ENCODE measurements at places on chromosomes 3 and 15.
A peak's percentile ranks its signal among the peaks of the same experiment; 100 is the strongest.

GRCh38 chr3:77807312-77807711 is 767.4 kb downstream of the ROBO2 start:
- DNase-seq: no peak

- DNase-seq: no peak
Observed at GRCh38 chr3:149816311-149816710, 3.3 kb downstream of the RNF13 start.

GRCh38 chr15:87268675-87269074 is 987.9 kb downstream of the NTRK3 start:
- DNase-seq: no peak

DNA sequence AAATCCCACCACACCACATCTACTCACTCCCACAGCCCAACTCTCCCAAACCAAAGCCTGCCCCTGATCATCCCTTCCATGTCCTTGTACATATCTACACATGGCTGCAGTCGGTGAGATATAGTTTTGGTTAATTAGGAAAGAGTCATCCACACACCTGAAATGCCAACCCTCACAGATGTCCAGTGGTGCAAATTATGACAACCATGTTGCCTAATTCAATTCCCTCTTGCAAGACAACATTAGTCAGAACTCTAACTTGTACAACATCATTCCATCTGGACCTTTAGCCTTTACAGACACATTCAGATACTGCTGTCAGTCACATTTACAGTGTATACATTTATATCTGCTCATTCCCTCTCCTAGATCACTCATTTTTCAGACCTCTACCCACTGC is 41.2 kb downstream of the TUBGCP4 start:
- no peak for DNase-seq

DNA sequence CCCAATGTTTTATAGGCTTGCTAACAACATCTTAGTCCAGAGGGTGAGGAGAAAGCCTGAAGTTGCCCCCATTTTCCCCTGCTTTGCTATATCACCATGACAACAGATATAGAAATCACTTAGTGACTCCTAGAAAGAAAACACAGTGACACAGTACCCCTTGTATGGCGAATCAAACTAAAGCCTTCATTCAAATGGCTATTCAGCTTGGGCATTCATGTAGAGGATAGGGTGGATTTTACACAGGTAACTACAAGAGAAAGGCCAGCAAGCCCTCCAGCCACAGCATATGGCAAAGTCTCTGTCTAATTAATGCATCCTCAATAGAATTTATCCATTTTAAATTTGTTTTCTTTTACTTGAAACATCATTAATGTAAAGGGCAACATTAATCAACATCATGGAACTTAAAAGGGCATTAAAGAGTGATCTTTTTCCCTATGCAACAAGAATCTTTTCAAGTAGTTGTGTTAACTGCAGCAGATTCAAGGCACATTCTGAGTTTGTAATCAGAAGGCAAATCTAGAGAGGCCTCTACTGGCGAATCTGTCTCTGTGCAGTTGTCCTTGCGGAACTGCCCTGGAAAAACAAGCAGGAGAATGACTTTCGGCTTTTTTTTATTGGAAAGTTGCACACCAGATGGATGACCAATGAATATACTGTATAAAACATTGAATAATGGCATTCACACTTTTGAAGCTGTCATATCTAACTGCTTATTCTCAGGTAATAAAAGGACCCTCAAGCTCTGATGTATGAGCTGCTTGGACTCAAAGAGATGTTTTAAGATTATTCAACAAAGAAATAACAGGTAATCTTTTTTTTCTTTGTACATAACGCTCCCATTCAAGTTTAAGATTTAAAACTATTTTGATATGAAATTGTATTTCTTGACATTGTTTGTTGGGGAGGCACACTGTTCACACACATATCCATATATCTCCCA is 621.7 kb upstream of the AGTR1 start:
- peak; percentile 75 for DNase-seq

- DNase-seq: peak; percentile 73
Observed at GRCh38 chr3:113241292-113242095, 30.1 kb downstream of the BOC start.

DNA sequence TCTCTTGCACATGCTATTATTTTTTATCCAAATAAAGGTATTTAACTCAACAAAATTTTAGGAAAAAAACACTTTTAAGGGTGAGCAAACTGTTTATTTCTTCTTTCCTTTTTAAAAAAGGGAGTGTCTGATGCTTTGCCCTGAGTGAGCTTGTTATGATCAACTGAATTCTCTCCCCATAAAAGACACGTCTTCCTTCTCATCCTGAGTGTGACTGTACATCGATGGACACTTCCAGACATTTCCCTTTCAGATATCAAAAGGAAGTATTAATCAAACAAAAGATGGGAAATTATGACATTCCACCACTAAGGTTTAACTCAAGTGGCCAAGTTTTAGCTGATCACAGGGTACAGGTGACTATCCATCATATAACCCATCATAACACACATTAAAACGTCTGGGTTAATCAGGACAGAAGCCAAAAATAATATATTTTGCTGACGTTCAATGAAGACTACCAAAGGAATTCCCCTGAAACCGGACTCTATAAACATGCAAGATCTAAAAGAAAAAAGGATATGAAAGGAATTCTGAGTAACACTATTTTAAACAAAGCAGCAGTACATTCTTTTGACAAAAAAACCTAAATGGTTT is 354.8 kb downstream of the MECOM start:
- no peak for DNase-seq

DNA sequence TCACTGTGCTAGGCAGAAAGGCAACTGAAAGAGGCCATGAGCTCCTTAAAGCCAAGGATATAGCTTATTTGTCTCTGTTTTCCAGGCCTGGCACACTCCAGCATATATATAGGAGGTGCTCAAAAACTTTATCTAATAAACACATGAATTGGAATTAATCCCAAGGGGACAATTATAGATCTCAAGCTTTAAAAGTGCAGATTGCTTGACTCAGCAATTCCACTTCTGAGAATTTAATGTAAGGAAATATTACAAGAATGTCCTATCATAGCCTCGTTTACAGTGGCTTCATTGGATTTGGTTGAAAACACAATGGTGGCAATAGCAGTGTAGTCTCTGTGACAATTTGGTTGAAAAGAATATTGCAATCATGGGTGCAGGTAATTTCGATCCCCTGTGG is 267.3 kb downstream of the SHQ1 start:
- DNase-seq: no peak

DNA sequence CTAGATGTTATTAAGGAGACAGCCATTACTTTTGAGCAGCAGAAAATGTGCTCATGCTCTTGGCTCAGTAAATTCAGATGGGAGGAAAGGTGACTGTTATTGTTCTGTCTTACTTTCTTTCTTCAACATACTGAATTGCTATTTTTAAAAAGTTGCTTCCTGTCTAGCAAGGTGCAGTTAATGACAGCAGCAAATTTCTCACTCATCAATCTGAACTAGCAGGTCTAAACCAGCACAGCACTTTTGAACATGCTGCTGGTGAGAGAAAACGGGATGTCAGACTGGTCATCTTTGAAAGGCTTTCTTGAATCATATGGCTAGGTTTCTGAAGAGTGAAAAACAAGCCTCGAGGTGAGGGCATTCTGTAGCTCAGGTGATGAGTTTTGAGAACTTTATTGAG is 384.7 kb downstream of the MFSD1 start:
- no peak for DNase-seq

GRCh38 chr3:5309171-5309570 is 121.7 kb downstream of the EDEM1 start:
- DNase-seq: no peak

DNA sequence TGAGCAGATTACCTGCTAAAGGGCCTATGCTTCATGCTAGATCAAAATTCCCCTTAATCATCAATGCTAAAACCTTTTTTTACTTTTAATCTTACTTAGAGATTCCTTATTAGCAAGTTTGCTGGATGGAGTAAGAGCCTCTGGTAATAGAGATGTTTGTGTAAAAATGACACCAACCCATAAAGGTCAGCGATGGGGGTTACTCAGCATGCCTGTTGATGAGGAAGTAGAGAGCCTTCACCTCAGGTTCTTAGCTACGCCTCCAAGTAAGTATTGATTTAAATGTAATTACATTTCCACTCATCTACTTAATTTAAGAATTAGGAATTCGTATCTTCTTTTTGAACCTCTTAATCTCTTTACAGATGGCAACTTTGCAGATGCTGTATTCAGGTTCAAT is 38.8 kb downstream of the DNAJC13 start:
- DNase-seq: no peak

Data from A673 (cell line).